Heart right ventricle (tissue), 16 donors: ENCODE measurements at places on chromosomes 5 and 9. TPM values are rescaled to one million over a fixed set of nuclear protein-coding genes. Genes with fewer than 3 reads are reported as not detected.

GRCh38 chr9:68925175-68925574 is 88.7 kb downstream of the PRKACG start:
- H3K36me3 ChIP-seq, result no peaks in the 10 kb centered on the region
- H3K4me3 ChIP-seq, result no peak overlapping the region
- no peak for DNase-seq
- H3K27me3 ChIP-seq, result no peaks in the 10 kb centered on the region

DNA sequence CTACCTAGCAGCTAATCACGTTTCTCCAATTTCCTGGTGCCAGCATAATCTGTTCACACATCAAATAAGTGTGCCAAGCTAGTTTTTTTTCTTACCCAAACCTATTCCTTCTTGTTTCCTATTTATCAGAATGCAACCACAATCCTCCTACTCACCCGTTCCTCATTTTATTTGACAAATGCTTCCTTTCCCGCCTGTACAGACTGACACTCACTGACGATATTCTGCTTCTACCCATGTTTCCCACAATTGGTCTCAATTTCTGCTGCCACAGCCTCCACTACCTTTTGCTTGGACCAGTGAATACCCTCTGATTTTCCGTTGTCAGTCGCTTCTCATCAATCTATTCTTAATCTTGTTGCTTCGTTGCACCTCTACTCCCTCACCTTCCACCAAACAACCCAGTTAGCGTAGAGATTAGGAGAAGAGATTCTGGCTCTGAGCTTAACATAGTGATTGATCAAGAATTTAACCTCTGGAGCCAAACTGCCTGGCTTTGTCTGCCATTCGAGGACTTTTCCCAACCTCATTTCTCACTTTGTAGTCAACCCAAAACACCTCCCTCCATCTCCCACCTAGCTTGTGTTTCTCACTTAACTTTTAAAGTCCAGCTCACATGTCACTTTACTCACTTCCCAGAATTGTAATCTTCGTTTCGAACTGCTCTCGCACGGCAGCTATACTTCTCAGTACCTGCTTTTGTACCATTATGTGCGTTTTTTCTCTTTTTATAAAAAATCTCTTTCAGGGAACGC is 729 bp upstream of the TMEM38B start:
- H3K36me3 ChIP-seq, result no peaks in the 10 kb centered on the region
- no peak for DNase-seq
- H3K4me3 ChIP-seq, result peak overlapping the region; percentile 82
- H3K27ac ChIP-seq, result peak overlapping the region; percentile 37
- H3K4me1 ChIP-seq, result peaks cover 6% of the 10 kb centered on the region

- no peak overlapping the region for H3K4me3 ChIP-seq
- no peaks in the 10 kb centered on the region for H3K27me3 ChIP-seq
- H3K36me3 ChIP-seq, result peaks cover 3% of the 10 kb centered on the region
- DNase-seq, result peak; percentile 34
- peaks cover 3% of the 10 kb centered on the region for H3K4me1 ChIP-seq
These were observed 30.0 kb downstream of the RBM27 start for GRCh38 chr5:146233441-146233840.

DNA sequence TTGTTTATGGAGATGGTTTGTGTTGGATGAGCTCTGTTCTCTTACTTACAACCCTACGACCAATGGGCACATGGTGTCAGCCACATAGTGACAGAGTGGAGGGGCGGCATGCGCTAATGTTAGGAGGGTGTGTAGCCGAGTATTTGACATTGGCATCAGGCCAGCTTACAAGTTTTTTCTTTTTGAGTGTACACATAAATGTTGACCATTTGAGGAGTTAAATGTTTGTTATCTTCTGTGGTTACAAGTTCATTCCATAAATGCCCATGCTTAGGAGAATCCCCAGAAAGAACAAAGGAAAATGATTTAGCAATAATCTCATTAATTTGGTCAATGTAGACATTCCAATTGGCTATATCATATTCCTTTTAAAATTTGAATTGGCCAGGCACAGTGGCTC is 180.1 kb upstream of the ELL2 start:
- H3K4me3 ChIP-seq, result no peak overlapping the region
- H3K36me3 ChIP-seq, result no peaks in the 10 kb centered on the region
- peaks cover 15% of the 10 kb centered on the region for H3K4me1 ChIP-seq
- no peak overlapping the region for H3K27ac ChIP-seq
- H3K27me3 ChIP-seq, result no peaks in the 10 kb centered on the region

DNA sequence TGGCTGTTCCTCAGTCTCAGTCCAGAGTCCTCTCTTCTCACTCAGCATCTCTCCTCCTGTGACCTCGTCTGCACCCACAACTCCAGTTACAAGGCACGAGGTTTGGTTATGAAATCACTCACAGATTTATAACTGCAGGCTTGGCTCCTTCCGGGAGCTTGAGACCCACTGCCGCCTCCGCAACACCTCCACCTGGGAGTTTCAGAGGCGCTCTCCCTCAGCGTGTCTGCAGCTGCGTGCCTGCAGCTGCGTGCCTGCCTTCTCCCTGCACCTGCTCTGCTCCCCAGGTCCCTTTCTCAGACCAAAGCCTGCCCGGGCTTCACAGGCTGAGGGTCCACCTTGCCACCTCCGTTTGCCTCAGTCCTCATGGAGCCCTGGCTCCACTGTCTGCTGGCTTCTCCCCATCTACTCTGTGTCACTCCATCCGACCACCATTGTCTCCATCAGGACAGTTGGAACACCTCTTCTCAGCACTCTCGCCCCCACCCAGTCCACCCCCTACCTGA is 51.5 kb downstream of the HRH2 start:
- no peak overlapping the region for H3K27ac ChIP-seq
- DNase-seq, result no peak
- H3K4me1 ChIP-seq, result peaks cover 22% of the 10 kb centered on the region
- H3K36me3 ChIP-seq, result no peaks in the 10 kb centered on the region
- H3K27me3 ChIP-seq, result no peaks in the 10 kb centered on the region

GRCh38 chr9:79742110-79742721 is 170.5 kb downstream of the TLE4 start:
- DNase-seq, result peak; percentile 38
- peaks cover 17% of the 10 kb centered on the region for H3K4me1 ChIP-seq
- no peaks in the 10 kb centered on the region for H3K36me3 ChIP-seq
- no peak overlapping the region for H3K4me3 ChIP-seq
- H3K27me3 ChIP-seq, result no peaks in the 10 kb centered on the region
- H3K27ac ChIP-seq, result no peak overlapping the region

GRCh38 chr5:178350361-178351220 is 118.0 kb upstream of the PHYKPL start:
- no peak overlapping the region for H3K4me3 ChIP-seq
- no peaks in the 10 kb centered on the region for H3K36me3 ChIP-seq
- no peaks in the 10 kb centered on the region for H3K4me1 ChIP-seq
- no peaks in the 10 kb centered on the region for H3K27me3 ChIP-seq

PLPP7 gene
- total RNA-seq, result 88.2 TPM

- no peak overlapping the region for H3K4me3 ChIP-seq
- H3K27me3 ChIP-seq, result no peaks in the 10 kb centered on the region
- H3K27ac ChIP-seq, result peak overlapping the region; percentile 64
- no peaks in the 10 kb centered on the region for H3K4me1 ChIP-seq
- DNase-seq, result no peak
These were observed 360.1 kb upstream of the RIOK2 start for GRCh38 chr5:97543166-97543565.

FAM153A gene
- total RNA-seq, result 3.3 TPM

- no peaks in the 10 kb centered on the region for H3K36me3 ChIP-seq
- H3K4me3 ChIP-seq, result no peak overlapping the region
- no peak for DNase-seq
These were observed 52.1 kb downstream of the TSSK1B start for GRCh38 chr5:113382731-113383130.

DNA sequence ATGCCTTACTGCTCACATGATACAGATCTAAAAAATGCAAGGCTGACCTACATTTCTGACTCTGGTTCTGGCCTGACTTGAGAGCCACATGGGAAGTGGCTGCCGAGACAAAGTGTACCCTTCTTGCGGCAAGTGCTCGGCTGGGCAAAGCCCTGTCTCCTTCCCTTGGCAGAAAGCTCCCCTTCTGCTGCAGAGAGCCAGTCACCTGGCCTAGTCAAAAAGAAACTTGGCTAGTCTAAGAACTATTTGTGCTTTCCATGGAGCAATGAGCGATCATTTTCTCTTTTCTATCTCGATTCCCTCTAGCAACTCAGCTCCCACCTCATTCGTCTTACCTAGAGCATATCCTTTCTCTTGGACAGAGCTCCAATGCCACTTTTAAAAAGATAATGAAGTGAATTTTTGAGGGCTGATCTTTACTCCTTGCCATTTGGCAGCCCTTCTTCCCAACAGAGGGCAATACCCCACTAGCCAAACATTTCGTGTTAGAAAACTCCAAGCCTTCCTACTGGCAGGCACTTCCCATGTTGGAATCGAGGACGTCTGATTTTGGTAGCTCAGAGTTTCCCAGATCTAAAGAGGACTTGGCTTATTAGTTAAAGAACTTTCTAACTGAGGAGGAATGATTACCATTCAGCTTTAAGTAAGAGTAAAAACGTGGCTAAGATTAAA is 108.1 kb upstream of the PRRC1 start:
- H3K36me3 ChIP-seq, result no peaks in the 10 kb centered on the region
- H3K4me3 ChIP-seq, result no peak overlapping the region
- DNase-seq, result no peak
- no peaks in the 10 kb centered on the region for H3K27me3 ChIP-seq
- H3K27ac ChIP-seq, result peak overlapping the region; percentile 3

DNA sequence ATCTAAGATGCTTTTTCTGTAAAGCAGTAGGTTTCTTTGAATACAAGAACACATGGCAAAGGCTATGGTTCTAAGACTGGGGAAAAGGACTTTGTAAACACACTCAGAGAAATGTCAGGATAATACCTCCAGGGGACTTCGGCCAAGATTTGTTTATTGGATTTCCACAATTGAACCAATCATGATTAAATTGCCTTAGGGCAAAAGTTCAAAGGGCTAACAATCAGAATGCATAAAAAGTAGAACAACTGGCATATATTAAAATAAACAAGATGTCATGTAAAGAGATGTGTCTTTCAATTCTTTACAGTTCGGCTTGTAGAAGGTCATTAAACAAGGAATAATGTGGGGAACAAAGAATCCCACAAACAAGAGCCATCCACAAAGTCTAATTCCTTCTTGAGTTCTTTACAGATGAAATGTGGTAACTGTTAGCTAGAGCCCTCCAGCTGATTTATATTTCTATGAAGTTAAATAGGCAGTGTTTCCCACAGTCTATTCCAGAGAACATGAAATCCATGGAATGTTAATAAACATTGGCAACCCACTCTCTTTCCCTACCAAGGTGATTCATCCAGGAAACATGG is 565.5 kb downstream of the ZNF608 start:
- no peak for DNase-seq
- H3K27ac ChIP-seq, result no peak overlapping the region
- H3K27me3 ChIP-seq, result no peaks in the 10 kb centered on the region
- no peak overlapping the region for H3K4me3 ChIP-seq
- H3K4me1 ChIP-seq, result peaks cover 6% of the 10 kb centered on the region

DNA sequence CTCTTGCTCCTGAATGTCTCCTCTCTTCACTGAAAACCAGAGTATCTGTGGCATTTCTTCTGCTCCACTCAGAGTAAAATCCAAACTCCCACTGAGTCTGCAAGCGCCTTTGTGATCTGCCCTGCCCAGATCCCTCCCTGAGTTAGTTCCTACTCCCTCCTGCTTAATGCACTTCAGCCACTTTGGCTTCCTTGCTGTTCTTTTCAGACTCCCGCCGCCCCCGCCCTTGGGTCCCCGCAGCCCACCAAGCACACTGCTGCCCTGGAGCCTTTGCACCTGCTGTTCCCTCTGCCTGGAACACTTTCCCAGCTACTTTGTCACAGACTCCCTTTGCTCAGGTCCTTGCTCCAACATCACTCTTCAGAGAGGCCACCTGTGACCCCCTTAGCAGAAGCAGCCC is 127.2 kb upstream of the SLC25A48 start:
- no peaks in the 10 kb centered on the region for H3K4me1 ChIP-seq
- no peak overlapping the region for H3K27ac ChIP-seq
- no peak for DNase-seq

- H3K36me3 ChIP-seq, result no peaks in the 10 kb centered on the region
- no peak overlapping the region for H3K27ac ChIP-seq
- no peak for DNase-seq
- H3K4me3 ChIP-seq, result no peak overlapping the region
- H3K27me3 ChIP-seq, result no peaks in the 10 kb centered on the region
These were observed 48.8 kb upstream of the SNAPC3 start for GRCh38 chr9:15373881-15374280.
